SJSA1 (cell line): ENCODE measurements at places on chromosomes 5 and 9. TPM values are rescaled to one million over a fixed set of nuclear protein-coding genes. Genes with fewer than 3 reads are reported as not detected.

- H3K36me3 ChIP-seq, result no peaks in the 10 kb centered on the region
- no peak overlapping the region for H3K4me3 ChIP-seq
- no peak overlapping the region for H3K27ac ChIP-seq
- H3K27me3 ChIP-seq, result no peaks in the 10 kb centered on the region
- peaks cover 47% of the 10 kb centered on the region for H3K4me1 ChIP-seq
- no peak for DNase-seq
These were observed 5.6 kb upstream of the SPARC start for GRCh38 chr5:151692312-151692711.

DNA sequence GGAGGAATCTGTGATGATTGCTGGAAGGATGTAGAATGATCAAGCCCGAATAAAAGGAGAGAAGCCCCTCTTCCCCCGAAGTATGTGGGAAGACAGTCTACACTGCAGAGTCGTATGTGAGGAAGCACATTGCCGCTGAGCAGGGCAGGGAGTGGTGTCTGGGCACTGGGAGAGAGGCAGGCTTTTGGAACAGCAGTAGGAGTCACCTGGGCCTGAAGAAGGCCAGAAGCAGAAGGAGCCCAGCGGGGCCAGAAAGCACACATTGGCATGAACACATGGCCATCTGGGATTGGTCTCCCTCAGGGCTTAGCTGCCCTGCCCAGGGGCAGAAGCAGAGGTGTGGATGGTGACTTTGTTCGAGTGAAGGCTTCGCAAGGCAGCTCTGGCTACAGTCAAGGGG, 162.8 kb downstream of the ERCC6L2 start:
- DNase-seq, result no peak
- H3K4me3 ChIP-seq, result no peak overlapping the region
- peaks cover 33% of the 10 kb centered on the region for H3K4me1 ChIP-seq

DNA sequence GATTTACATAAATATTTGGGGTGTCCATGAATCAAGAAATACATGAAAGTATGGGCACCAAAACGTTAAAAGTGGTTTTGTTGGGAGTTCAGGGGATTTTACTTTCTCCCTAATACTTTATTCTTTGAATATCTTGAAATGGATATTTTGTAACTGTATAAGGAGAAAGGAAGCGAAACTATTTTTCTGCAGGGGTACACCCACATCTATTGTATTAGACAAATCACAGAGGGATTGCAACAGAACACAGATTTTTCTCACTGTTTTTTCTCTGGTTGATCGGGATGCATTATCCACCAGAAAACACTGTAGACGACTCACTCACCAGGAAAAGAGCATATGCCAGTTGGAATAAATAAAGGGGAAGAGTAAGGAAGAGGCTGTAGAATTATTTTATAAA, 1.2 kb upstream of the RABGAP1 start:
- peaks cover 30% of the 10 kb centered on the region for H3K36me3 ChIP-seq
- H3K4me1 ChIP-seq, result peaks cover 13% of the 10 kb centered on the region
- no peaks in the 10 kb centered on the region for H3K27me3 ChIP-seq
- H3K27ac ChIP-seq, result no peak overlapping the region
- no peak overlapping the region for H3K4me3 ChIP-seq

DNA sequence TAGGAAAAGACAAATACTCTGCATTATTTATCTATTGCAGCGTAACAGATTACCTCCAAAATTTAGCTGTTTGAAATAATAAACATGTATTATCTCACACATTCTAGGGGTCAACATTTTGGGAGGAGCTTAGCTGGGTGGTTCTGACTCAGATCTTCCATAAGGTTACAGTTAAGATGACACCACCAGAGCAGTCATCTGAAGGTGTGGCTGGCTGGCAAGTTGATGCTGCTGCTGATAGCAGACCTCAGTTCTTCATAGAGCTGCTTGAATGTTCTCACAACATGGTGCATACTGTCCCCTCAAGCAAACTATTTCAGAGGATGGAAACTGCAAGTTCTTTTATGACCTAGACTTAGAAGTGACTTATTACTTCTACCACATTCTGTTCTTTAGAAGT, 146.3 kb upstream of the FSTL4 start:
- H3K27me3 ChIP-seq, result peaks cover 8% of the 10 kb centered on the region; the same call in 1 of the 2 replicates
- no peak overlapping the region for H3K4me3 ChIP-seq
- no peaks in the 10 kb centered on the region for H3K36me3 ChIP-seq
- no peaks in the 10 kb centered on the region; the same call in 1 of the 2 replicates for H3K4me1 ChIP-seq

DNA sequence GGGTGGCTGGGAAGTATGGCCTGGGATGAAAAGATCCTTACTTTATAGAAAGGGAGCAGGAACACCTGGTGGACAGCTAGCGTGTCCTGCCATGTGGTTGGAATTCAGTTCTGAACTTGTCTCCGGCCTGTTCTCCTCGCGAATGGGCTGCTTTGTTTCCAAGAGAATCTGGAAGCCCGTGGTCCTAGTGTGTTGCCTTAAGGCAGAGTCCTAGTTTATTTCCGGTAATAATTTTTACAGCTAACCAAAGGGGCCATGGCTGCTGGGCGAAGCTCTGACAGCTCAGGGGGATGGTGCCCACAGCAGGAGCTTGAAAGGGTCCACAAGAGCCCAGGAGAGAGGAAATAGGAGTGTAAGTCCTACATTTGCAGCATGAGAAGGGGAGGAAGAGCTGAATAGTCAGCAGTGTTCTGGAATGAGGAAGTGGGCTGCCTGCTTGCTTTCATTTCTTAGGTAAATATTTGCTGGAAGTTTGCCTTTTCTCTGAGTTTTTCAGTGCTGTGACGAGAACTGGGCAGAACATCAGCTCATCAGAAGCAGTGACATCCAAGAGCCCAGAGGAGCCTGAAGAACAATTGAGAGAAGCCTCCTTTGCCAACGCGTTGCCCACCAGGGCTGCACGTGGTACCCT, 13.1 kb upstream of the IGFBPL1 start:
- no peaks in the 10 kb centered on the region for H3K27me3 ChIP-seq
- peak overlapping the region; percentile 58; the same call in 1 of the 2 replicates for H3K27ac ChIP-seq
- no peaks in the 10 kb centered on the region for H3K36me3 ChIP-seq
- H3K4me1 ChIP-seq, result peaks cover 10% of the 10 kb centered on the region
- H3K4me3 ChIP-seq, result no peak overlapping the region
- peak; percentile 41 for DNase-seq

GRCh38 chr9:127664678-127665507, 41.9 kb upstream of the CFAP157 start:
- peaks cover 22% of the 10 kb centered on the region for H3K4me1 ChIP-seq
- H3K27ac ChIP-seq, result peak overlapping the region; percentile 14; the same call in 1 of the 2 replicates
- H3K4me3 ChIP-seq, result no peak overlapping the region
- H3K27me3 ChIP-seq, result no peaks in the 10 kb centered on the region

GRCh38 chr9:123637945-123638634, 282.1 kb downstream of the CRB2 start:
- no peak overlapping the region for H3K27ac ChIP-seq
- DNase-seq, result no peak
- H3K4me3 ChIP-seq, result peak overlapping the region; percentile 11
- no peaks in the 10 kb centered on the region for H3K27me3 ChIP-seq
- H3K4me1 ChIP-seq, result peaks cover 9% of the 10 kb centered on the region; the same call in 1 of the 2 replicates

DNA sequence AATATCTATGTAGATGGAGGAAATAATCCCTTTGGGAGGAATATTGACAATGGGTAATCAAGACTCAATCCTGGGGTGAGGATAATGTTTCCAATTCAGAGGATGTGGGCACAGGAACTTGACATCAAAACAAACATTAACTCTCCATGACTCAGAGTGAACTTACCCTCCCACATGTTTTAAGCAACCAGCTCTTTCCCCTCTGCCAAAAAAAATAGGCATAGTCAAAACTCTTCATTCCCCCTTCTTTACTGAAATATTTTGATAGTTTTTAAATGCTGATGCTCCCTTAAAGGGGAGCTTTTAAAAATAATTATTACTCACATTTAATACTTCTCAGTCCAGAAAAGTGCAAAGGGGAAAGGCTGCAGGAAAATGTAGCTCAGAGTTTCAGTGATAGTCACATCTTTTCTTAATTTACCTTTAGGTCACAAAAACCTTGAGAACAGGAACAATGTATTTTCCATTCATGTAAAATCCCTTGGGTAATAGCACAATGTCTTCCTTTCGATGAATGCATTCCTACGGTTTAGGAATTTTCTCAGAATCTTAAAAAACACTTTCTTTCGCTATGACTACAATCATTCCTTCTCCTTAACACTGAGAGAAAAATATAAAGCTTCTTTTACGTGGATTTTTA, 298.4 kb upstream of the GRAMD2B start:
- peaks cover 27% of the 10 kb centered on the region for H3K4me1 ChIP-seq
- H3K27me3 ChIP-seq, result no peaks in the 10 kb centered on the region
- peak overlapping the region; percentile 65 for H3K27ac ChIP-seq
- no peak overlapping the region for H3K4me3 ChIP-seq
- no peak for DNase-seq
- H3K36me3 ChIP-seq, result no peaks in the 10 kb centered on the region

DNA sequence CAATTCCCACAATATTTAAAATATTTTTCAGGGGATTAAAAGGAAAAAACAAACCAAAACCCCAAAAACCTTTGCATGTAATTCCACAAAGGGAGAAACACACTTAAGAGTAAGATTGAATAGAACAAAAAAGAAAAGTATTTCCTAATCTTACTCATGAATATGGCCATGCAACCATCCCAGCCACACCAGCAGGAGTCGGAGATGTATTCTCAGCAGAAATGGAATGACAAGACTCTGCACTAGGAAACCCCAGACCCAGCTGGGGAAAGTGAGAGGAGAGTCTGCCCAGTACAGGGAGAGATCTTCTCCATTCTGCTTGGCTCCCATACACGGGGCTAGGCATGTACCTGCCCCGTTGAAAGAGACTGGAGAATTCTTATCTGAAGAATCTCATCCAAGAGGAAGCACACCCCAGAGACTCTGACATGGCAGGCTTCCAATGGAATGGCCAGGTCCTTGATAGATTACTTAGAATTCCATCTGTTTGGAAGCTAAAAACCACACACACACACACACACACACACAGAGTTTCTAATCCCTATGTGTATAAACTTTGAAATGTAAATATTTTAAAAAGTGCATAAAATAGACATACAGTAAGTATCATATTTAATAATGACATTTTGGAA, 118.8 kb downstream of the GADD45G start:
- H3K27me3 ChIP-seq, result no peaks in the 10 kb centered on the region
- H3K36me3 ChIP-seq, result no peaks in the 10 kb centered on the region
- no peaks in the 10 kb centered on the region for H3K4me1 ChIP-seq
- DNase-seq, result no peak

- no peak overlapping the region for H3K4me3 ChIP-seq
- no peaks in the 10 kb centered on the region for H3K36me3 ChIP-seq
- DNase-seq, result no peak
- no peak overlapping the region for H3K27ac ChIP-seq
- H3K4me1 ChIP-seq, result peaks cover 19% of the 10 kb centered on the region
- H3K27me3 ChIP-seq, result no peaks in the 10 kb centered on the region
These were observed 342.6 kb downstream of the GLIS3 start for GRCh38 chr9:3957306-3957705.

GRCh38 chr9:132020820-132021510, 58.7 kb downstream of the MED27 start:
- peaks cover 14% of the 10 kb centered on the region for H3K4me1 ChIP-seq
- no peak overlapping the region for H3K4me3 ChIP-seq
- H3K27ac ChIP-seq, result no peak overlapping the region
- H3K27me3 ChIP-seq, result no peaks in the 10 kb centered on the region
- no peak for DNase-seq
- H3K36me3 ChIP-seq, result no peaks in the 10 kb centered on the region

- no peak overlapping the region for H3K4me3 ChIP-seq
- no peak for DNase-seq
- H3K27ac ChIP-seq, result no peak overlapping the region
- no peaks in the 10 kb centered on the region for H3K4me1 ChIP-seq
- no peaks in the 10 kb centered on the region for H3K36me3 ChIP-seq
- H3K27me3 ChIP-seq, result peaks cover 8% of the 10 kb centered on the region; the same call in 1 of the 2 replicates
These were observed 13.9 kb upstream of the BTNL3 start for GRCh38 chr5:180974612-180975315.

Gene PCDHGB7
- total RNA-seq, result 1.8 and 2.6 TPM in 2 replicates

Gene KCNV2
- total RNA-seq, result not detected in 2 replicates

Gene CDH9
- not detected in 2 replicates for total RNA-seq

Gene PCBD2
- total RNA-seq, result 6.1 and 11.4 TPM in 2 replicates

Gene ANKRD34B
- total RNA-seq, result not detected in 2 replicates

Gene TAF11L9
- total RNA-seq, result not detected in 2 replicates

Gene LOX
- total RNA-seq, result 3.5 and 8.4 TPM in 2 replicates
